ENCODE measurements at places on chromosomes 4 and X.

DNA sequence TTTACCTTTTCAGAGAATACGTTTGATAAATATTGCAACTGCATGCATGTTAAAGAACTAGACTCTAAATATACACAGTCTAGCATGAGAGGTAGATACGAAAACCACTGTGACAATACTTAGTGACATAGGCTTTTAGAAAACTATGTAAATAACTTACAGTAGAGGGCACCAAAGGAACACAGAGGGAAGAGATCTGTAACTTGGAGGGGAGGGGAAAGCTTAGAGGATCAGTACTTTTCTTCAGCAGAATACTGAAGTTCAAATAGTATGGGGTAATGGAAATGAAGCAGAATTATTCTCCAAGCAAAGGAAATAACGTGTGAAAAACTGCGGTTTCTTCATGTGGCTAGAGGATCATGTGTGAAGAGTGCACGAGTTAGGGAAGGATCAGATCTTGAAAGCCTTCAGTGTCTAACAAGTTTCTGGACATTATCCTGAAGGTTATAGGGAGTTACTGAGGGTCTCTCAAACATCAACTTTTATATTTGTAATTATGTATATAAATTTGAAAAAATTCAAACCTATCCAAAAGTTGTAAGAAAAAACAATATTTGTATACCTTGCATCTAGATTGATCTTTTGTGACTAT, 264.3 kb downstream of the NPFFR2 start:
- peak; percentile 47 for DNase-seq

DNA sequence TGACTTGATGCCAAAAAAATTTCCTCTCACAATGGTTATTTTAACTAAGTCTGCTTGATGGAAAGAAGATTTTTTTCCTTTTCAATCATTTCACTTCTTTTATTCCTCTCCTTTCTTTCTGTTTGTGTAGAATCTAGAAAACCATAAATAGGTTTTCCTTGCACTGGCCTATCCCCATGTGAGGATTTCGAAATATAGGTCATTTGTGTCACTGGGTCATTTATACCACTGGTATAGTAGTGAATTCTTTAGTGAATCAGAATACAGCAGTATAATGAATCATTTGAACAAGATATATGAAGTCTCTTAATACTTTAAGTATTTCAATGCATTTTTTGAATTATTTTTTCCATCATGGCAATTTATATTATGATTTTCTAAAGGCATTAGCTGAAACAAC, 26.6 kb downstream of the PCDH7 start:
- DNase-seq: no peak

DNA sequence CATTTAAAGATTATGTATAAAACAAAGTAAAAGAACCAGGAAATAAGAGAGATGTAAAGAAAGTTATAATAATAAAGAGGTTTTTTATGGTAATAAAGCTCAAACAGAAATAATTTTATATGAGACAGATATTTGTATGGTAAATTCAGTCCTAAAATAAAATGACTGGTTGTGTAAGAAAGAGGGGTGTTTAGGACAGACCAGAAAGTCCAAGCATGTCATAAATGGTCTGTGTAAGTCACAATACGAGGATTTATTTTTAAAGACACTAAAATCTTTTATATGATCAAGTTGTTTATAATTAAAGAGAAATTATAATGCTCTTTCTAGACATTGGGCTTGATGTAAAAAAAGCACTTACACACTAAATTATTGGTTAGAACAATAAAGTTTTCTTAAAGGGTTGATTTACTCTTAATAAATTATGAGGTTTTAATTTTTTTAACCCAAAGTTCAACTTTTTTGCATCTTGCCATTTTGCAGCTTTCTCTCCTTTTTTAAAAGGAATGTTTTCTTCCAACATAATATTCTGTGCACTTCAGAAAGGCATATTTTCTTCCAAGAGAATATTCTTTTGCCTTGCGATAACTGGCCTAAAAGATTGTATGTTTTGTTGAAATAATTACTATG, 61.9 kb upstream of the TCEAL2 start:
- no peak for DNase-seq

DNA sequence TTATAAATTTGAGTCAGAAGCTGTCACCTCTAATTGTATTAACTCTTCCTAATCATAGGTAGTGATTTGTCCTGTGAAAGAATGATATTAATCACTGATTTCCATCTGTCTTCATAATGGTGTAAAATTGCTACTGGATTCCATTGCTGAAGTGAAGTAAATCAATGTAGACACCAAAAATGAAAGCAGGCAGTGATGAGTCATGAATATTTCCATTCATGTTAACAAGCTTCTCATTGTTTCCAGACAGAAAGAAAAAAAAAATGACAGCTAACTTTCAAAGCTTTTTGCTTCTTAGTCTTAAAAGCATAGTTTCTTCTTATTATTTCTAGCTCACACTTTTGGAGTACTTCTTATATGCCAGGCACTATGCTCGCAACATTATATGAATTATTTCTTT, 21.5 kb downstream of the FAM114A1 start:
- DNase-seq: no peak

DNA sequence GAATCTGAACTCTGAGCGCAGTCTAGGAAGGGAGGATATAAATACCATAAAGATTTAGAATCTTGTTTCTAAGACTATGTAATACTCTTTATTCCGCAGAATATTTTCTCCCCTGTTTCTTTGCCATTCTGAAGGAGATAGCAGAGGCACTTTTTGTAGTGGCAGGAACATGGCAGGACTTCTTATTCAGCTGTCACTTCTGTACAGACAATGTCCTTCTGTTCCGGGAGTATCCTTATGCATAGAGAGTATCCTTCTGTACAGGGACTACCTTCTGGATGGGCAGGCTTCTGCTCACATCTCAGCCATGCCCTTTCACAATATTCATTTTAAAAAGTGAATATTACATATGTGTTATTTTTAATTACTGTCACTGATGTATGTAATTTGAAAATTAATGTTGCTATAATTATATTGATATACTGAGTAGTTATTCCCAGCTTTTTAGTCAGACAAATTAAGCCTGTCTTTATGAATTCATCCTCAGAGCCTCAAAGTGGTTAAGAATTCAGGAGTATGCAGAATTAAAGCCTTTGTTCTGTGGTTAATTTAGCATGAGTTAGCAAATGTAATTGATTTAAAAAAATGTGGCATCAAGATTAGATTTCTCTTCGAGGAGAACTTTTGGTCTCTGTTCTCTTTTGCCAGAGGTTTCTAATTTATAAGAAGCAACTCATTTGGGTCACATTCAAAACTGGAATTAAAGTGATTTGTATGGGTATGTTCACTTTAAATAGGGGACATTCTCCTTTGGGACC, 174.4 kb downstream of the FHIP1A start:
- no peak for DNase-seq

DNA sequence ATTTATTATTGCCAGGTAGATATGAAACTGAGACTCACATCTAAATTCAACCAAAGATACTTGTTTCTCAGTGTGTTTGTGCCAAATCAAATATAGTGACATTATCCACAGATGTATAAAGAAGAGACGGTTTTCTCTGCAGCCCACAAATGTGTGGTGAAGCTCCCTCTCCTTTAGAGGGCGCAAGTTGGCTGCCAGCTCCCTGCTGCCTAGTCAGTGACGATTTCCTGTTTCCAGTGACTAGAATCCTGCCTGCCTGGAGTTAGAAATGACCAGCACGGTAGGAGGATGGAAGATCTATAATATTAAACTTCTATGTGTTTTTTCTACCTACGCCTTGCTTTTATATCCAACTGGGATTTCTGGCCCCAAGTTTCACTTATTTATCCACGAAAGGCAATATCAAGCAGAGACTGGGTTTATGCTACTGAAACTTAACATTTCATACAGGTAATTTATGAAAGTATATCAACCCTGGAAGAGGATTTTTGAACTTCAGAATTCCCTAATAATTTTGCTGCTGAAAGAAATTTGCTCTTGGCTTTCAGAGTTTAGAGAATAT, 1793.7 kb upstream of the TENM3 start:
- peak; percentile 79 for DNase-seq

DNA sequence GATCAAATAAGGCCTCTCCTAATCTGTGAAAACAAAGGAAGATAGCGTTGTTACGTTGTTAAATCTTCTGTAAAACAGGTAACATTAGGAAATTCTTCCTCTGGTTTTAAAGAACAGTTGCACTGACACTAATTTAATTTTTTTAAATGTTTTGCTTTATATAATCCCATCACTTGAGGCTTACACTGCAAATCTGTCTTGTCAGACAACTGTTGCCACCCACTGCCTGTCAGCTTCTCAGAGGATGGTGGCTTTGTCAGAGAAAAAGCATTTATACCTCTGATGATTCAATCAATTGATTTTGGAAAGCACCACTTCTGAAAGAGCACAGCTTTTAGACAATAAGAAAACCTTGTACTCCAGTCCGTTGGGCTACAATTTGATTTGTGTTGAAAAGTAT, 799.1 kb downstream of the FSTL5 start:
- DNase-seq: no peak

DNA sequence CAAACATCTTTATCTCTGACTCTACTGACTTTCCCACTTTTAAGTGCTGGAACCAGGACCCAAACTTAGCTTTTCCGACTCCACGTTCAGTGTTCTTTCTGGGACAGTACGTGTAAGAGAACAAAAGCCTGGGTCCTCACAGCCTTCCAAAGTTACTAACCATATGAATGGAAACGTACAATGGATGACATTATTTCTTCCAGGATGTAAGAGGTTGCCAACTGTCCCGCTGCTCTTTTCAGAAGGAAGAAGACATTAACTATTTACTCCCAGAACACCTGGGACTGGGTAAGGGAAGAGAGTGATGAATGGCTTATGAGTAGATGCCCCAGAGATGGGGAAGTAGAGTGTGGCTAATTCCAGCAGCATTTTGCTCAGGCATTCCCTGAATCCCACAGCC, 114.7 kb downstream of the TRAPPC11 start:
- no peak for DNase-seq

DNA sequence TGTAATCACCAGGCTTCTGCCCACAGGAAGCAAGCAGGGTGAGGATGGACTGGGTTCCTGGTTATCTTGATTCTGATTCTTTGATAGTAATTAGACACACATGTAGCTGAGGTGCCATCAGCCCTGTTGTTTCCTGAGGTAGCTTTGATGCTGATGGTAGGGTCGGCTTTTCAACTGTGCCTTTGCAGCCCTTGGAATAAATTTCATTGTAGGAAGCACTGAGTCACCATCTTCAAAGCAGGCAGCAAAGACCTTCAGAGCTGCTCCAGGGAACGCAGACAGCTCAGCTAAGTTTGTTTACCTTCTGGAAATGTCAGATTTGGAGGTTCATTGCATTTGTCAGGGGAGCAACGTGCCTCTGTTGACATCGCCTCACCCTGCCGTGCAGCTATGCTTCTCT, 135.4 kb downstream of the ASMT start:
- no peak for DNase-seq

DNA sequence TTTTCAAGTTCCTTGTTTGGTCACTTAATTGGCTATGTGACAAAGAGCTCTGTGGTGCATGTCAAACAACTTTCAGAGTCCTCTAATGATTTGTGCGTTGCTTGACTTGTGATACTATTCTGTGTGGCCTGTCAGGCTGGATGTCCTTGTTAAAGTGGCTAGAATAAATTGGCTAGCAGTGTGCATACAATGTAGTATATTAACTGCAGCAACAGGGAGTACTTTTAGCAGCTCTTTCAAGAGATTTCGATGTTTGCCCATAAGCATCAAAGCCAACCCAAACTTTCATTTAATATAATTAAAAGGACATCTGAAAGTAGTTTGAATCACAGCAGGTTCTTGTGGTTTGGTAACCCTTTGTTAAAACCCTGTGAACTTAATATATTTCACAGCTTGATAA, 718.9 kb downstream of the ADGRL3 start:
- DNase-seq: no peak

- peak; percentile 44 for DNase-seq
Measured at GRCh38 chrX:1581132-1581531, 10.3 kb upstream of the AKAP17A start.

DNA sequence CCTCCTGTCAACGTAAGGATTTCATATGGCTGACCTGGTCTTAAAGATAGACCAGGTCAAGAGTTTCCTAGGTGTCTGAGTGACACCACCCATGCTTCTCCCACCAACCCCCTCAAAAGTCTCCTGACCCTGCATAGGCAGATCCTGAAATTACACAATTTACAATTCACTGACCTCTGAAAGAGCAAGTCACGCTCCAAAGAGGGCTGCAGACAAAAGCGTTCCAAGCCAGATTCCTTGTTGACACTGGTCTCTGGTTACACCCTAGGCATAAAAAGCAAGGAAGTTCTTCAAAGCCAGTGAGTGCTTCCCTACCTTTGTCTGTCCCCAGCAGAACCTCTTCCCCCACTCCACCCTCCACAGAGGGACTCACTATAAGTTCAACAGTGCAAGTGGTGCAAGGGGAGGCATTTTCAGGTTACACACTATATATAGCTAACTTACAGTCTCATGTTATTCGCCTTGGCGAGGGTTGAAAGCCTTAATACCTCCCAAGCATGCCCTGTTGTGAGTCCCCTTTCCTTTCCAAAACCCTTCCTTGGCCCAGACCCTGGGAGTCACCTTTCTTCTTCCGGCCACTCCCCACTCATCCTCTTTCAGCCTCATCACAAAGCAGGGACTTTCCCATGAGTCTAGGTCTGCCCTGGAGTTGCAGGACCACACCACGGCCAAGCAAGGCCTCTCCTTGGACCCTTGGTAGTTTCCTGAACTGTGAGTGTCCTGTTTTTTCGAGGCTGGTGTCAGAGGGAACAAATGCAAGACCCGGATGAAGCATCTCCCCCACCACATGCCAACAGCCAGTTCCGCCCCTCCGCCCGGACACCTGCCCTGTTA, 58.0 kb upstream of the KLF3 start:
- DNase-seq: peak; percentile 75

DNA sequence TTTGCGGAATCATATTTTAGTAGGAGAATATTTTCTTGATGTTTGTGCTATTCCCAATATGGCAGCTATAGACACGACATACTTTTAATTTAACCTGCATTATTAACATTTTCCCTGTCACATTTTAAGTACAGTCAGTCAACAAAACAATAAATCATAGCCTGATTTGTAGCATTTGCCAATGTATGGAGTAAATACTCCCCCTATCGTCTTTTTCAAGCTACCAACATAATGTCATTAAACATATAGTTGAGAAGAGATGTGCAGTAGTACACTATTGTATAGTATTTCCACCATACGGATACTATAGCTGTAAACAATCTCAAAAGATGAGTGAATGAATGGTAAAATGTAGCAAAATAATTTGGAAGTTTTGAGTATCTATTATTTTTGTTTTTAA, 303.7 kb upstream of the MAGEB2 start:
- DNase-seq: no peak

Measured in NCI-H1092 treated with DMSO at 0.1 percent for 48 hours (cell line).